Fibroblast of pulmonary artery (primary cell): ENCODE measurements at places on chromosomes 13 and 19.
A peak's percentile ranks its signal among the peaks of the same experiment; 100 is the strongest.

DNA sequence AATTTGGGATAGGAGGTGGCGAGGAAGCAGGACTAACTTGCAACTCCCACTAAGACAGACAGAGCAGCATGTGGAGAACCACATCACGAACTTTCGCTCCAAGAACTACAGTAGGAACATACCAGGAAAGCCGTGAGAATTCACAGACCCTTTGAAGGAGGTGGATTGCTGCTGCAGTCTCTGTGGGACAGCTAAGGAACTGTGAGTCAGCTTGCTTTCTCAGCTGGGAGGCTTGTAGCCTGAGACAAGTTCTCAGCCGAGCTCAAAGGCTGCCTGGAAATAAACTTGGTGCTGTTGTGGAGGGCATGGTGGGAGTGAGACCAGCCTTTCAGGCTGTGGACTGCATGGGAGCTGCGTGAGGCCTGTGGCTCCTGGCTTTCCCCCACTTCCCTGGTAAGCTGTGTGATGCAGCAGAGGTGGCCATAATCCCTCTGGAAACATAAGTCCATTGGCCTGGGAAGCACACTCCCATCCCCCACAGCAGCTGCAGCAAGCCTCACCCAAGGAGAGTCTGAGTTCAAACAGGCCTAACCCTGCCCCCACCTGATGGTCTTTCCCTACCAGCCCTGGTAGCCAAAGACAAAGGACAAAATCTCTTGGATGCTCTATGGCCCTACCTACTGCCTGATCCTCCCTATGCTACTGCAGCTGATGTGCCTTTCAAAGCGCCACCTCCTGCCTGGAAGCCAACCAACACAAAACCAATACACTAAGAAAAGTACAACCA lies 441.1 kb upstream of the HTR2A start:
- DNase-seq = peak; percentile 58

GRCh38 chr13:31965361-31966066 lies 66.1 kb upstream of the FRY start:
- peak; percentile 81 for DNase-seq

DNA sequence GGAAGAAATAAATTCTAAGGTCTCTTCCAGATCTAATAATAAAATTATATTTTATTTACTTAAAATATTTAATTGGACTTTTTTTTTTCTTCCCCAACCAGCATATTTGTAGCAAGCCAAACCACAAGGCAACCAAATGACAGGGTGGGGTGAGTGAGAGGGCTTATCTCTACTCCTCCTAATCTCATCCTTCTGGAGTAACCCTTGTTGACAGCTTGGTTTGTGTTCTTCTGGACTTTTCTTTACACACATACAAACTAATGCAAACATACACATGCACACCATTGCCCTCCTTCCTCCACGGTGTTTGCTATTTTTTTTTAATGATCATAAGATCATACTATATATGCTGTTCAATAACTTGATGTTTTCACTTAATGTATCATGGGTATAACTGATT lies 383.1 kb downstream of the DLEU7 start:
- no peak for DNase-seq

DNA sequence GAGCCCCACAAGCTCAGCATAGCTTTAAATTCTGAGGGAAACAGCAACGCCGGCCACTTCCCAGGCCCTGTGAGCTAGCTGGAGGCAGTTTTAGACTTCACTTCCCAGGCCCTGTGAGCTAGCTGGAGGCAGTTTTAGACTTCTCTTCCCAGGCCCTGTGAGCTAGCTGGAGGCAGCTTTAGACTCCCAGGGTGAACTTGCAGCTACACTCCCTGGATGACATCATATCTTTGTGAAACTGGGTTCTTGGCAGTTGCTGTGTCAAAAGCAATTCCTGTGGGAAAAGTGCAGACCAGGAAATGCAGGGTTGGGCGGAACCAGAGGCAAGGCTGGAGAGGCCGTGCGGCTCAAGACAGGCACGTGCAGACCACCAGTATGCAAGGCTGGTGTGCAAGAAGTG lies 12.7 kb downstream of the SOX1 start:
- peak; percentile 5 for DNase-seq

GRCh38 chr13:106507560-106508274 lies 27.7 kb downstream of the EFNB2 start:
- DNase-seq = peak; percentile 96

DNA sequence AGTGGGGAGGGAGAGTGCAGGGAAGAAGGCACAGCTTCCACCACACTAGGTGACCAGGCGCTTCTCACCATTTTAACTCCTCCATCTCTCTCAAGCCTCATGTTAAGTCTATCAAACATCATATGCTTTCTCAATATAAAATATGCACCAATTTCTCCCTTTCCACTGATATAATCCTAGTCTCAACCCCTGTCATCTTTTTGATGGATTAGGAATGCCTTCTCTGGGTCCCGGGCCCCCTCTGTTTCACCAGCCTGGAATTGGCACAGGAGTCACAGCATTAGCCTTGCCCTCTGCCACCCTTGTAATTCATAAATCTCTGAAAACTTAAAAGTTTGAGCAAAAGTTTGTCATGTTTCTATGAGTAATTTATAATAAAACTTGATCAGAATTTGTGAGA lies at the start of gene ZSCAN4:
TSS of gene ZSCAN4 (plus strand) at position 301 of the 400 bp plus-strand sequence. CDS start 7,211 bp downstream, outside the sequence.
- DNase-seq = no peak

- no peak for DNase-seq
Observed at GRCh38 chr19:54707962-54708361, 16.3 kb upstream of the KIR3DL3 start.

GRCh38 chr13:106295971-106296370 lies 239.5 kb downstream of the EFNB2 start:
- DNase-seq = no peak
